MM.1S (cell line): ENCODE measurements at places on chromosomes 5 and 9.

GRCh38 chr5:128673411-128673957 is 135.4 kb upstream of the FBN2 start:
- DNase-seq: no peak

DNA sequence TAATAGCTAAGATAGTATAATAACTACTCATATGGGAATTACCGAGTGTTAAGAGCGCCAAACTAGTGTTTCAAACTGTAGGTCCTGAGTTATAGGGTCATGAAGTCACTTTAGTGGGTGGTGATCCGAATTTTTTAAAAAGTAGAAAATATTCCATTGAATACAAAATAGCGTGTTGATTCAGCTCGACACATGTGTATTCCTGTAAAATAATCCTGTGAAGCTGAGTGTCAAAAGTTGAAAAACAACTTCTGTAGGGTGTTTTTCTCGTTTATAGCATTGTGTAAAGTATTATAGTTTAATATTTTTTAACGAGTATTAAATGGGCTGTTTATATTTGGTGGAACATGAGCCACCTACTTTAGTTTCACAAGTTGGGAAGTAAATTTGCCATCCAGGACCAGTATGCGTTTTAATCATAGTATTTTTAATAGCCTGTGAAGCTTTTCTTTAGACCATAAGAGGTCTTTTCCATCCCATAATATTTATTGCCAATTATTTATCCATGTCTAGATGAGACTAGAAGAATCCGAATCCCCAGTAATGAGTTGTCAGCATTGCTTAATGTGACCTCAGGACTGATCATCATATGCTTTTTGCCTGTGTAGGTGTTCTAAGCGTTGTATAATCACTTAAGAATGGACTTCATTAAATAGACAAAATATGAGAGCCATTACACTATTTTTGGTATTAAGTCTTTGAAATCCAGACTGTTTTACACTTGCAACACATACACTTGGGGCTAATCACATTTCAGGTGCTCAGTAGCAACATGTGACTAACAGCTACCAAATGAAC is 84.1 kb downstream of the PTPDC1 start:
- no peak for DNase-seq

GRCh38 chr5:81151546-81151945 is 81.6 kb upstream of the CKMT2 start:
- DNase-seq: no peak

DNA sequence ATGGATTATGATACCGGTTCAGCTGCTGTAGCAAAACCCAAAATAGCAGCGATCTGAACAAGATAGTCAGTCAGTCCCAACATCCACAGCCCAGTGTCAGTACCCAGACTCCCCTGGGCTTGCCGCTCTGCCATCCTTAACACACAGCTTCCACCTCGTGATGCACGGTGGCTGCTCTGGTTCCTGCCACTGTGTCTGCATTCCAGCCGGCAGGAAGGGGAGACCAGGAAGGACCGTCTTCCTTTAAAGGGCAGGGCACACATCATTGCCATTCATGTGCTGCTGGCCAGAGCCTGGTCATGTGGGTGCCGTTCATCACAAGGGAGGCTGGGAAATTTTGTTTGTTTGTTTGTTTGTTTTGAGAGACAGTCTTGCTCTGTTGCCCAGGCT is 131.0 kb upstream of the IER5L start:
- no peak for DNase-seq

GRCh38 chr5:118554981-118555380 is 433.4 kb downstream of the DTWD2 start:
- DNase-seq: no peak

GRCh38 chr9:8365029-8365428 is 565.5 kb upstream of the DMAC1 start:
- DNase-seq: no peak

GRCh38 chr5:152097128-152097527 is 172.5 kb upstream of the GLRA1 start:
- DNase-seq: peak; percentile 80

GRCh38 chr9:93205045-93205768 is 21.3 kb downstream of the WNK2 start:
- peak; percentile 20 for DNase-seq

DNA sequence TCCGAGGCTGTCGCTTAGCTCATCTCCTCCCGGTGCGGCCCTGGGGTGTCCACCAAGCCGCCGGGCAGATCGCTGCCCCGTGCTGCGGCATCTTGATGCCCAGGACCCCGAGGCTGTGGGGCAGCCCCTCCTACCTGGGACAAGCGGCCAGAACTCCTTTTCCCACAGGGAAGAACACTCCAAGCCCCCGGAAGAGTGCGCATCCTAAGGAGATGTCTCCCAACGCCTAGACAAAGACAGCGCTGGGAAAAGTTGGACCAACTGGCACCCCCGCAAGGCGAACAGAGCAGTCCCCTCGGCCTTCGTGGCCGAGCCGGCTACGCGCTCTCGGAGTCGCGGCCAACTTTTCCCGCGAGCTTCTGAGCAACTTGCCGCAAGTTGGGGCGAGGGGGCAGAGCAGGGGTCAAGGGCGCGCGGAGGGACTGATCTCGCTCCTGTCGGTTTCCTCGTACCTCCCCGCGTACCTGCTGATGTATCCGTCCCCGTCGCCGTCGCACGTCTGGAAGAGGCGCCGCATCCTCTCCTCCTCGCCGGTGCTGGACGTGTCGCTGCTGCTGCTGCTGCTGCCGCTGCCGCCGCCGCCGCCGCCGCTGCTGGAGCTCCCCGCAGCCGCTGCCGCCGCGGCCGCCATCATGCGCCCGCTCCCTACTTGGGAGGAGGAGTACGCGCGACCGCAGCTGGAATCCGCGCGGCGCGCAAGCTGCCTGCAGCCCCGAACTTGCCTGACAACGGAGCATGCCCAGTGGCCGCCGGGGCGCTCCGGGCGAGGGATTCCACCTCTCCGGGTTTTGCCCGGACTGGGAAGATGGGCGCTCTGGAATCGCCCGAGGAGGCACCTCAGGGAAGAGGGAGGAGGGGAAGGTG is at the start of gene MCC:
Gene MCC (minus strand): TSS at position 673 of the 864 bp plus-strand sequence.
- DNase-seq: peak; percentile 31

DNA sequence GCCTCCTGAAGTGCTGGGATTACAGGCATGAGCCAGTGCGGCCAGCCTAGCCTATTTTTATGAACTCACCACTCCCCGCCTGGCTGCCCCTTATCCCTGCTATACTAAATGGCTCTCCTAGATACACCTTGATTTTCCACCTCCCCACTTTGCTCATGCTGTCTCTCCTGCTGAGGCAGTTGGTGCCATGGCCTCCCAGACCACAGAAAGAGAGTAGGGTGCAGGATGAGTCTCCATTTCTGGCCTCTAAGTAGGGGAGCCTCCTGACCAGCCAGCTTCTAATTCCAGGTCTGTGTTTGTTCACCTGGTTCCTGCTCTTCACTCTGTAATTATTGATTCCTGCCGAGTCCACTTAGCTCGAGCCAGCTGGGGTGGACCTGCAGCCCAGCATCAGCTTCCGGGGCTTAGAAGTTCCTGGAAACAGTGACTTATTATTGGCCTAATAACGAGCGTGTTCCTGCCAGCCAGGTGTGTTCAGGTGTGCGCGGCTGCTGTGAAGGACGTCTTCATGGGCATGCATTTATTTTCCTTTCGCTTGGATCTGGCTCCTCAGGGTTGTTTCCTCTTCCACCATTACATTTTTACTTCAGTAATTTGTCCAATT is 34.0 kb downstream of the ZNF618 start:
- no peak for DNase-seq

- DNase-seq: no peak
These were observed 228.8 kb downstream of the CD180 start for GRCh38 chr5:66967826-66968262.

GRCh38 chr5:17882760-17883488 is 248.7 kb downstream of the TAF11L14 start:
- no peak for DNase-seq

- no peak for DNase-seq
These were observed 413.5 kb downstream of the PLK2 start for GRCh38 chr5:58046371-58046770.

GRCh38 chr5:115858396-115858795 is 16.7 kb downstream of the AP3S1 start:
- no peak for DNase-seq

DNA sequence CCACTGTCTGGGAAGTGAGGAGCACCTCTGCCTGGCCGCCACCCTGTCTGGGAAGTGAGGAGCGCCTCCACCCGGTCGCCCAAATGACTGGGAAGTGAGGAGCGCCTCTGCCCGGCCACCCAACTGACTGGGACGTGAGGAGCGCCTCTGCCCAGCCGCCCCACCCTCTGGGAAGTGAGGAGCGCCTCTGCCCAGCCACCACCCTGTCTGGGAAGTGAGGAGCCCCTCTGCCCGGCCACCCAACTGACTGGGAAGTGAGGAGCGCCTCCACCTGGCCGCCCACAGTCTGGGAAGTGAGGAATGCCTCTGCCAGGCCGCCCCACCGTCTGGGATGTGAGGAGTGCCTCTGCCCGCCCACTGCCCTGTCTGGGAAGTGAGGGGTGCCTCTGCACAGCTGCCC is 32.9 kb downstream of the SAXO1 start:
- no peak for DNase-seq

DNA sequence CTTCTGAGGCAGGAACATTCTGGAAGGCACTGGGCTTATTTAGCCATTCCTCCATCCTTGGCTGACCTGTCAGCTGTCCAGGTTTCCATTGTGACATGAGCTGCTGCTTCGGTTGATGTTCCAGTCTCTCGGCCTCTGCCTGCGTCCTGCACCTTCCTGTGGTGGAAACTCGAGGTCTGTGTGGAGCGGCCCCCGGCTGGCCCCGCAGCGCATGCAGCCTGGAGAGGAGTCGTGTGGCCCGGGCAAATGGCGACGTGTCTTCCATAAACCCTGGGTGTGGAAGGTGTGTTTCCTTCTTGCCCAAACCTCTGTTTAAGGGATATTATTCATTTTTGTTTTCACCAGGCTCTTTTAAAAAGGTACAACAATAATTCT is 36.5 kb upstream of the SLC9A3 start:
- DNase-seq: no peak

DNA sequence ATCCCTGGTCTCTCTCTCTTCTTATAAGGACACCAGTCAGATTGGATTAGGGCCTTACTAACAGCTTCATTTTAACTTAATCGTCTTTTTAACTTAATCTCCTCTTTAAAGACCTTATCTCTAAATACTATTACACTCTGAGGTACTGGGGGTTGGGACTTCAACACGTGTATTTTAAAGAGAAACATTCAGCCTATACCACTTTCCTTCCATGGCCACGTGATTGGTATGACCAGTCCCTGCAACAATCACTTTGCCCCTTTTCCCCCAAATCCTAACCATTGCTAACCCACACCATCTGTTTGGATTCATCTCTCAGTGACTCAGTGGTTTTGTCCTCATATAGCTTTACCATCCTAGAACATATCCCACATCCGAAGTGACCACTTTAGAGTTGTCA is 3.8 kb upstream of the MAN2A1 start:
- no peak for DNase-seq

DNA sequence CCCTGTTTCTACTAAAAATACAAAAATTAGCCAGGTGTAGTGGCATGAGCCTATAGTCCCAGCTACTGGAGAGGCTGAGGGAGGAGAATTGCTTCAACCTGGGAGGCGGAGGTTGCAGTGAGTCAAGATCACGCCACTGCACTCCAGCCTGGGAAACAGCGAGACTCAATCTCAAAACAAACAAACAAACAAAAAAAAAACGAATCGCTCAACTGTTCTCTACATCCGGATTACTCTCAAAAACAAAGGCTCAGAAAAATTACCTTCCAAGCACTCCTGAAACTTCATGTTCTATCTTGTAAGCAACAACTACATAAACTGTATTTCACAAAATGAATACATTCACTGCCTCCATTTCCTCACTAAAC is 14.0 kb downstream of the UBAP2 start:
- no peak for DNase-seq

DNA sequence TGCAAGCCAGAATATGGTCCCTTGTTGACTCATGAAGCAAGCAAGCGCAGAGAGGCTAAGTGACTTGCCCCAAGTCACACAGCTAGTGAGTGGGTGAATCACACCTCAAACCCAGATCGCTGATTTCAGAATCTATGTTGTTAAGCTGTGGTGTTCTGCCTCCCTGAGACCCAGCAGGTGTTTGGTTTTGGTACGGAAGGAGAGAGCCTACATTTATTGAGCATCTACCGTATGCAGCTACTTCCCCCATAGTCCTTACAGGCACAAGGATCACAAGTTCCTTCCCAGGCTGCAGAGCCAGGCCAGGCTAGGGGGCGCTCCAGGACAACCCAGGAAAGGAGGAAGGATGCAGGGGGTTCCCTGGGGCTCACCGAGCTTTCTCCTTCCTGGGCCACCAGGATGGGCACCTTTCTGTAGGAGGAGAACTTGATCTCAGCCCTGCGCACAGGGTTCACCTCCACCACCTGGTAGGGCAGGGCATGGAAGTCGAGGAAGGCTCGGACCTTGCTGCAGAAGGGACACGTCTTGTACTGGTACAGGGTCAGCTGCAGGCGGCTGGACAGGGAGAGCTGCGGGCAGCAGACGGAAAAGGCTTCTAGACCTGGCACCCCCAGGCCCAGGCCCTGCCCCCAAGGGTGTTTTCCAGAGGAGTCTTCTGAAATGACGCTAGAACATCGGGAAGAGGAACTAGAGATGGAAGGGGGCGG is 2.5 kb downstream of the PTGES2 start:
- DNase-seq: no peak

GRCh38 chr9:124710766-124711165 is 60.3 kb downstream of the NR6A1 start:
- no peak for DNase-seq

DNA sequence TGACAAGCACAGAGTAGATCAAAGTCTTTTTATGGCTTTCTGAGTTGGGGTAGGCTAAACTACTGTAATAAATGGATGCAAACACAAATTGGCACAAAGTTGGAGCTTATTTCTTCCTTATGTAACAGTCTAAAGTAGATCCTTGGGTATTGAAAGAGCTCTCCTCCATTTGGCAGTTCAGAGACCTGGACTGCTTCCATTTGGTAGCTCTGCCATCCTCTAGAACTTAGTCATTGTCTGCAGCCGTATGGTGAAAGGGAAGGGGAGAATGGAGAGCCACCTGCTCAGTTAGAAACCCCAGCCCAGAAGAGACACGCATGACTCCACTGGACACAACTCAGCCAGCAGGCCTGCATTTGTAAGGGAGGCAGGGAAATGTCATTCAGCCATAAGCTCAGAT is 345.0 kb downstream of the DMAC1 start:
- DNase-seq: no peak

DNA sequence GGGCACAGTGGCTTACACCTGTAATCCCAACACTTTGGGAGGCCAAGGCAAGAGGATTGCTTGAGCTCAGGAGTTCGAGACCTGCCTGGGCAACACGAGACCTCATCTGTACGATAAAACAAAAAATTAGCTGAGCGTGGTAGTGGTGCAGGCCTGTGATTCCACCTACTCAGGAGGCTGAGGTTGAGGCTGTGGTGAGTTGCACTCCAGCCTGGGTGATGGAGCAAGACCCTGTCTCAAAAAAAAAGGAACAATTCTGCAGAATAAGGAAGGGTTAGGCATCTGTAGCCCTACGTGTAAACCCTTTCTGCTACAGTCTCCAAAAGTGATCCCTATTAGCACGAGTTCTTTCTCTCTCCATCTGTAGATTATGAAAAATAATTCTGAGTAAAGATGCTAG is 19.9 kb downstream of the CDC26 start:
- DNase-seq: no peak

GRCh38 chr5:127824126-127824525 is 120.9 kb downstream of the CCDC192 start:
- DNase-seq: no peak

GRCh38 chr5:34043099-34043876 is at the start of gene C1QTNF3:
TSS of gene C1QTNF3 (minus strand) at chr5:34043213. CDS start at chr5:34043125, 88 bp downstream.
- DNase-seq: no peak
